H9 (cell line): ENCODE measurements at places on chromosomes 4 and X.

DNA sequence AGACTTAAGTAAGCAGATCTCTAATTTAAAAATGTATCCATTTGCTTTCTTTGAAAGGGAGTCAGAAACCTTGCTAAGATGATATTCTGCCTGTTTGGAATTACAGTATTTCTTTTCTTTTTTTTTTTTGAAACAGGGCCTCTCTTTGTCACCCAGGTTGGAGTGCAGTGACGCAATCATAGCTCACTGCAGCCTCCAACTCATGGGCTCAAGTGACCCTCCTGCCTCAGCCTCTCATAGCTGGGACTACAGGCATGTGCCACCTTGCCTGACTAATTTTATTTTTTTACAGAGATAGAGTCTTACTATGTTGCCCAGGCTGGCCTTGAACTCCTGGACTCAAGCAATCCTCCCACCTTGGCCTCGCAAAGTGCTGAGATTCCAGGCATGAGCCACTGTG is 40.0 kb downstream of the ANAPC4 start:
- no peak for DNase-seq

GRCh38 chr4:188879598-188879997 is 740.4 kb downstream of the TRIML1 start:
- no peak for DNase-seq

- no peak for DNase-seq
Measured at GRCh38 chr4:131613824-131614216, 1535.3 kb upstream of the PCDH10 start.

GRCh38 chrX:13009273-13009672 is 34.4 kb downstream of the TMSB4X start:
- DNase-seq: no peak

DNA sequence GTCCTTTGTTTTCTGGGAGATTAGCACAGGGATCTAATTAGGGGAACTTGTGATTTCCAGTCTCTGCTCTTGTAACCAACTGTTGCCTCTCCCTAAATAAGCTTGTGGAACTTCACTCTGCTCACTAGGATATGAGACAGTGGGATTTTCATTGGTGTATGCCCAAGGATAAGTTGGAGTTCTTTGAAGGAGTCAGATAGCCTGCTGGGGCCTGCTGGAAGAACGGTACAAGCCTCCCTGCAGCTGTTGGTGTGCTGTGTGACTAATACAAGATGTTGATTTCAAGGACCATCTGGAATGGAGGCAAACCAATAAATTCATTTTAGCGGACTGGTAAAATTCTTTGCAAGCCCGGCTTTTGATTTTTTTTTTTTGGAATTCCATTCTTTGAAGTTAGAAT is 167.0 kb downstream of the AASDH start:
- no peak for DNase-seq

DNA sequence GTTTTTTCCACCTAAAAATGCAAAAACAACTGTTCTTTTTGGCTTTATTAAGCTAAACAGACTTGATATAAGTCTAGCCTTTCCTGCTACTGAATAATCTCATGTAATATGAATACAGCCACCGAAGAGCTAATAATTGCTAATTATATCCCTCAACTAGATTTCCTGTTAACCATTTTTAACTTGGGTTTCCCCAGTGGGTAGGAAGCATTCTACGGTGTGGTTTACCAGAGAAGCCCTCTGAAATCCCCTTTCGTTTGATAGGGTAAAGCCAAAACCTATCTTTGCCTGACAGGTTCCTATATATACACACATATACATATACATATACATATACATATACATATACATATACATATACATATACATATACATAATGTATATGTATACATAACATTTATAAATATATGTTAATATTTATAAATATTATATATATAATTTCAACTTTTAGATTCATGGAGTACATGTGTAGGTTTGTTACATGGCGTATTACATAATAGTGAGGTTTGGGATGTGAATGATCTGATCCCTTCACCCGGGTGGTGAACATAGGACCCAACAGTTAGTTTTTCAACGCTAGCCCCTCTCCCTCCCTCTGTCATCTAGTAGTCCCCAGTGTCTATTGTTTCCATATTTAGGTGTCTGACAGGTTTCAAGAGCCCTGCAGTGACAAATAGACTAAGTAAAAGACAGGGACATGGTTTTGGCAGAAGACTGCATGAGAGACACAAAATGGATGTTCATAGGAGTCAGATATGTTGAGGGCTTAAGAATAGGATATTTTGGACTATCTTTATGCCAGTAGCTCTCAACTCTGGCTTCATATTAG is 62.4 kb downstream of the ATXN3L start:
- no peak for DNase-seq

- no peak for DNase-seq
Measured at GRCh38 chr4:144868309-144868708, 222.4 kb downstream of the HHIP start.

DNA sequence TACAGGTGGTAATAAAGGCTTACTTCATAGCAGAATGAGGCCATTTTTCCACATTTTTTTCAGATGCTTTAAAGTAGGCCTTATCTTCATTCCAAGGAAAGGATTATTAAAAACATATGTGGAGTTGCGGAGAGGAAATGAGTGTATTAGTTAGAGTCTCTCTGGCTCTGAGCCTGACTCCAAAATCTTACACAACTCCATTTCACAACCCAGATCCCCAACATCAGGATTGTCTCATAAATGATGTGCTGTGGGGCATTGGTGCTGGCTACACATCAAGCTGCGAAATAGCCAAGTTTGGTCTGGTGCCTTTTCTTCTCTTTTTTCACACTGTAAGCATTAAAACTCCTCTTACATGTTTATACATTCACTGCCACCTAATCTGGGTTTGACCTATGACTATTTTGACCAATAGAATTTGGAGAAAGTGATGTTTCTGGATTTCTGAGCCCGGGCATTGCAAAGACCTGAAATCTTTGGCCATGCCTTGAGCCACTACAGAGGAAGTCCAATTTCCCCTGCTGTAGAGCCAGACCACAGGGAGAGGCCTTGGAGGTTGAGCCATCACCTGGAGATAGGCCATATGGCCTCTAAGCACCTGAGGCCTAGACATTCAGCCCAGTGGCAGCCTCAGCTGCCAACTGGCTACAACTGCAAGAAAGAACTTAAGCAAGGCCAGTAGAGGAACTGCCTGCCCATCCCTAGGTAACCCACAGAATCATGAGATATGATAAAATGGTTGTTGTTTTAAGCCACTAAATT is 16.7 kb upstream of the SOD3 start:
- no peak for DNase-seq

DNA sequence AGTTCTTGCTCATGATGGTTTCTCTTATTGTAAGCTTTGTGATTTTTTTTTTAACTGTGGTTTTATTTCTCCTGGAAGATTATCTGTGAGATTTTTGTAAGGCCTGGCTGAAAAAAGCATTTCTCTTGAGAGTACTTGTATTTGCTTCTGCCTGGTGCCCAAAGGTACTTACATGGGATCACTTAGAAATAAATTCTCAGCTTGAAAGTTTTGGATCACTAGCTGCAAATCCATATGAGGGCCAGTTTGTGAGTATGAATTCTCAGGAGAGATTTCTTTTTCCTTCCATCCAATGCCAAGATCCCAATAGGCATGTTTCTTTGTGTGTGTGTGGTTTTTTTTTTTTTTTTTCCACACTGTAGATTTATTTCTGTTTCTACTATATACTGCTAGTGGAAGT is 1884.7 kb upstream of the PCDH7 start:
- DNase-seq: no peak

GRCh38 chr4:89906777-89907521 is 12.3 kb downstream of the MMRN1 start:
- DNase-seq: no peak

GRCh38 chr4:3465698-3466671 is 2.9 kb downstream of the DOK7 start:
- peak; percentile 74 for DNase-seq

GRCh38 chr4:40576651-40577480 is 52.8 kb downstream of the RBM47 start:
- DNase-seq: no peak

- DNase-seq: no peak
Measured at GRCh38 chrX:124348885-124349453, 2.6 kb downstream of the SH2D1A start.

DNA sequence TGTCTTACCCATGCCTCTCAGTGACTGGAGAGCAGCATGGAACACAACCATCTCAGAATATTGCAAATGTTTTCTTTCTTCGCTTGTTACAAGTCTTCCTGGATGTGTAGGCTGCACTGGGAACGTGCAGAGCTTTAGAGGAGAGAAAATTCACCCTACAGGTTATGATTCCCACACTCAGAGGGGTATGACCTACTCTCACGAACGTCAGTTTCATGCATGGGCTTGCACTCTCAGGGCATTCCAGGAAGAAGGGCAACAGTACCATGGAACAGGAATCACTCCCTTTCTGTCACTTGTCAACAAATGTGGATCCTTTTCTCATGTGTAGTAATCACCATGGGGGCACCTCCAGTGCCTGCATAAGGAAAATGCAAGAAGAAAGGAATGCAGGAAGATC is 75.8 kb downstream of the NBDY start:
- no peak for DNase-seq

DNA sequence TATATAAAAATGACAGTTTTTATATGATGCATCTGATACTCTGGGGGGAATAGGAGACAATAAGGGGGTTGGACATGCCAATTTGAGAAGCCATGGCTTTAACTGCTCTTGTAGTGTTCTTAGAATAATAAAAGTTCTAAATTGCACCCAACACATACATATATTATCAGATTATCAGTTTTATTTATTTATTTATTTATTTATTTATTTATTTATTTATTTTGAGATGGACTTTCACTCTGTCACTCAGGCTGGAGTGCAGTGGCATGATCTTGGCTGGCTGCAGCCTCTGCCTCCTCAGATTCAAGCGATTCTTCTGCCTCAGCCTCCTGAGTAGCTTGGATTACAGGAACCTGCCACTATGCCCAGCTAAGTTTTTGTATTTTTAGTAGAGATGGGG is 356.8 kb downstream of the TLL1 start:
- DNase-seq: no peak

GRCh38 chrX:48972220-48973164 is 848 bp upstream of the KCND1 start:
- peak; percentile 73 for DNase-seq

DNA sequence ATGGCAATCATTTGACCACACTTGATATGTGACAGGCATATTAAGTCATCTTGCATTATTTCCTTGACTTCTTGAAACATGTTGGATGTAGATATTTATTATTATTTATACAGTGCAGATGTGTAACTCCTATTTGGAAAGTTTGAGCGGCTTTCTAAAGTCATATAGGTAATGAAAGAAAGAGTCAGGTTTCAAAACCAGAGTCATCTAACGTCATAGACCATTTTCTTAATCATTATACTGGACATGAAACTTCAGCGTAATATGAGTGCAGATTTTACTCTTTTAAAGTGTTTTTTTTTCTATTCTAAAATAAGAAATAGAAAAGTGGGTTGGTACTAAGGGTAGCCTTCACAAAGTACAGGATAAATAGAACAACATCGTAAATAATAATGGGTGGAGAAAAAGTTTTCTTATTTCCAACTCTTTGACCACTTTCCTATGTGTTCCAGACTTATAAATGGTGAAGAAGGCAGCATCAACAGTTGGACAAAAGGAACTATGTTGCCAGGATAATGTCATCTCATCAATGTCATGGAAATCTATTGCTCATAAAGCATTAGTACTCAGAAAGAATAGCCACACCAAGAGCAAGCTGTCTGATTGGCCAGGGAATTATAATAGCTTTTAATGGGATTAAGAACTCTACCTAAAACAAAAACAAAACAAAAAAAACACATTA is 108.0 kb upstream of the PCDH18 start:
- DNase-seq: no peak

GRCh38 chr4:138636781-138637180 is 378.8 kb upstream of the NOCT start:
- DNase-seq: no peak

DNA sequence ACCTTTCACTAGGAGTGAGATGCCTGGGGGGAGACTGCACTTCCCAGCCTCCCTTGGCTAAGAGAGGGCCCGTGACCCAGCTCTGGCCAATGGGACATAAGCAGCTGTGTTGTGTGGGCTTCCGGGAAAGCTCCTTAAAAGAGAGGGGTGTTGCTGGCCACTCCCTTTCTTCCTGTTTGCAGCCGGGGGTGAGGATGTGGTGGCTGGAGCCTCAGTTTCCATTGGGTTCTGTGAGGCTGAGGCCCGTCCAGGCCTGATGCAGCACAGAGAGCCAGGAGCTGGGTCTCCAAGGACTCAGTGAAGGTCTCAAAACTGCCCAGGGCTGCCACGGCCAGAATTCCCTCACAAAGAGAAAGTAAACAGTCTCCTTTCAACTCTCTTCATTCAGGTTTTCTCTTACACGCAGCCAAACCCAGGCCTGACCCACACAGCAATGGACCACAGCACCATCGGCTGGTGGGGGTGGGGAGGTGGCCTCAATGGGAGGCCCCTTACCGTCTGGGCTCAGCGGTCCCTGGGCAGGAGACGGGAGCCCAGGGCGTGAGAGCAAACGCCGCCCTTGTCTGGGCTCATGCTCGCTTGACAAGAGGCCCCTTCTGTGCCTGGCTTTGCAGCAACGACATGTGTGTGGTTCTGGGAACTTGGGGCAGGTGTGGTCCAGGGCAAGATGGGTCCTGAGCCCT is 6.6 kb downstream of the NKX1-1 start:
- DNase-seq: no peak

GRCh38 chrX:1589356-1590130 is 1.9 kb upstream of the AKAP17A start:
- DNase-seq: no peak

DNA sequence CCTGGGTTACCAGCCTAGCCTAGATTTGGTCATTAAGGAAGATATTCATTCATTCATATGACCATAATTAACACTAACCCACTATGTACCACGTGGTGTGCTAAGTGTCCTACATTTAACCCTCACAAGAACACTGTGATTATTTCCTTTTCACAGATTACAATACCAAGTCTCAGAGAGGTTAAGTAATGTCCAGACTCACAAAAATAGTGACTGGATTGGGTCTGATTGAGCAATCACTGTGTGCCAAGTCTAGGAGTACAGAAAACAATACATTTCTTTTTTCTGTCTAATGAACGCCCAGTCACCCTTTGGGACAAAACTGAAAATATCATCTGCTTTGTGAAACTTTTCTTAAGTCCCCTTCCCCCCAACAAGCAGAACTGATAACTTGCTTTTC is 7.6 kb upstream of the DLG3 start:
- DNase-seq: no peak

- no peak for DNase-seq
Measured at GRCh38 chr4:40492691-40493090, 137.0 kb downstream of the RBM47 start.

DNA sequence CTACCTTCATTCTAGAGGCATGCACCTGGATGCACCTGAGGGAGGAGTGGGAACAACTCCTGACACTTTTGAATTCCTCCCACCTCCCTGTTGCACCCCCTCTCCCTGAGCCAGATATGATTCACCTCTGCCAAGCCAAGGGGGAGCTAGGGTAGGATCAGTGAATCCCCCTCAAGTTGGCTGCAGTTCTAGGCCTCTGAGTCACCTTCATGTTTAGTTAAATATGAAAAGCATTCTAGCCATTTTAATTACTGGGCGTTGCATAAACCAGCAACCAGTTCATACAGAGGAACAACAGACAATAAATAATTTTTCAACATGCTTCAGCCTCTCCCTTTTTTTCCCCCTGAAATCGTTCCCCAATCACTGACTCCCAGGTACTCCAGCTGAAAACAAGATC is 1440.2 kb downstream of the ADGRL3 start:
- DNase-seq: no peak
